ENCODE measurements at places on chromosomes 11 and 22. TPM values are rescaled to one million over a fixed set of nuclear protein-coding genes. Genes with fewer than 3 reads are reported as not detected.

The SPINDOC gene
- 19.6 TPM for total RNA-seq

The MISFA gene
- 2.8 TPM for total RNA-seq

DNA sequence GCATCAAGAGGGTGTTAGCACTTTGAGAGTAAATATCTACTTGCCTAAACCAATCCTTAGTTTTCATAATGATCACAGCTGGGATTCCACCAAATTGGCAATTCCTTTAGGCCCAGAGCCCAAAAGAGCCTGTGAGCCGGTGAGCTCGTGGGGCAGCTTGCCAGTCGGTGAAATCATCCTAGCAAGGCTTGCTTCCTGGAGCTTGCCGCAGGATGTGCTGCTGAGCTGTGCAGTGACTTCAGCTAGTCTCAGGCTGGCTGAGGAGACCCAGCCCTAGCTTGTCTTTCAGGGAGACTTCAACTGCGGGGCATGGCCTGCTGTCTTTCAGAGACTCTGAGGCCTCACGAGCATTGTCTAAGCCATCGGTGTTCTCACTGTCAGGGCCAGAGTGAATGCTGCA, 73.6 kb upstream of the SUSD2 start:
- peak; percentile 74 for DNase-seq

DNA sequence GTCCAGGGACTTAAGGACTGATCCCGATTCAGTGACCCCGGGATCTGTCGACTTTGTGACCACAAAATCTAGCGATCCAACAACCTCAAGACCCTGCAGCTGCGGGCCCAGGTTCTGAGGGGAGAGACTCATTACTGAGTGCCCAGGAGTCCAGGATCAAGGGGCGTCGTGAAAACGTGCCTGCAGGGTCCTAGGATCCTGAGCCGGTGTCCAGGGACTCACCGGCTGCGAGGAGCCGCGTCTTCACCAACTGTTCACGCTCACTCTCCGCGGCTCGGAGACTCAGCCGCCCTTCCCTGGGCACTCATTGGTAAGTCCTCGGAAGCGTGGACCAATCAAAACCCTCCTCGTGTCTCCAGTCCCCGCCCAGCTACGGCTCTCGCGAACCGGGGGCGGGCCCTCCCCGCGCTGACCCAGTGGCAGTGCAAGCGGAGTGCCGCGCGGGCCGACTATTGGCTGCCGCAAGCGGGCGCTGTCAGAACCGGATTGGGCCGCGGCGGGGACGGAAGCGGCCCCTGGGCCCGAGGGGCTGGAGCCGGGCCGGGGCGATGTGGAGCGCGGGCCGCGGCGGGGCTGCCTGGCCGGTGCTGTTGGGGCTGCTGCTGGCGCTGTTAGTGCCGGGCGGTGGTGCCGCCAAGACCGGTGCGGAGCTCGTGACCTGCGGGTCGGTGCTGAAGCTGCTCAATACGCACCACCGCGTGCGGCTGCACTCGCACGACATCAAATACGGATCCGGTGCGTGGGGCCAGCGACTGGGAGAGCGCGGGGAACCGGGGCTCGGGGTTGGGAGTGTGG, at the start of gene SDF2L1:
TSS of gene SDF2L1 (plus strand) at position 514 of the 795 bp plus-strand sequence. CDS start at position 549, 35 bp downstream.
- peak; percentile 99 for DNase-seq

GRCh38 chr11:102576350-102576749, 45.8 kb upstream of the MMP7 start:
- no peak for DNase-seq

DNA sequence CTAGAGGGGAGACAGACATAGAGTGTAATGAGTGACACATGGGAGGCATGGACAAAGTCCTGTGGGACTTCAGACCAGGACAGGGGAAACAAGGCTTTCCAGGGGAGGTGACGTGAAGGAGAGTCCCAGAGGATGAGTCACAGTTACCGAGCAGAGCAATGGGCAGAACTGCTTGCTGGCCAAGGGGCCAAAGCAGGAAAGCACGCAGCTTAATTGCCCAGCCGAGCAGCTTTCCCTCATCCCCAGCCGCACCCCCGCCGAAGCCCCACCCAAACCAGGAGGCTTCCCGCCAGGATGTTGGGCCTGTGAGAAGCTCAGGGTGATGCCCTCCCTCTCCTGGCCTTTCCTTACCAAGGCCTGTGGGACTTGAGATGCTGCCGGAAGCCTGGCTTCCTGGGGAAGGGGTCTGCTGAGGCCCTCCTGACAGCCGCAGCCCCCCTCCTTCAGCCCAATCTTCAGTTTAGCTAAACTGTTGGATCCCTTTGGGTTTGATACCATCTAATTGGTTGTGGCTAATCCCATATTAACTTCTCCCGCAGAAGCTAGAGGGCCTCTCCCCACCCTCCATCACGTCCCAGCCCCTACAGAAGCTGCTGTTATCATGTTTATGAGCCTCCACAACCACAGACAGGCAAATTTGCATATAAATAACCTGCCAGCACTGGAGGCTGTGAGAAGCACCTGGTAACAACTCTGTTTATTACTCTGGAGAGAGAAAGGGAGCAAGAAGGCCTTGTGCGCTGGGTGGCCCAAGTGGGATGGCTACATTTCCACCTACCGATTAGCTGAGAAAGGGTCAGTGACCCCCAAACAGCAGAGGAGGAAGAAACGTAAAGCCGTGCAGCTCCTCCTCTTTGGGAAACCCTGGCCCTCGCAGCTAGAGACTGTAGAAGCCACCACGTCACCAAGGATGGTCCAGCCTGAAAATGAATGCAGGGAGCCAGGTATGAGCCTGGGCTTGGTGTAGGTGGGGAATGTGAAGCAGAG, 80.0 kb downstream of the TRIM29 start:
- no peak for DNase-seq

GRCh38 chr22:22037229-22037628, 54.6 kb upstream of the TOP3B start:
- DNase-seq, result no peak

Data from mucosa of gallbladder (tissue), 1 donor.